Fibroblast of villous mesenchyme (primary cell): ENCODE measurements at places on chromosomes 7 and 10. TPM values are rescaled to one million over a fixed set of nuclear protein-coding genes. Genes with fewer than 3 reads are reported as not detected.
A peak's percentile ranks its signal among the peaks of the same experiment; 100 is the strongest.

- DNase-seq, result peak; percentile 70
These were observed 175.3 kb downstream of the JAZF1 start for GRCh38 chr7:28005075-28005846.

DNA sequence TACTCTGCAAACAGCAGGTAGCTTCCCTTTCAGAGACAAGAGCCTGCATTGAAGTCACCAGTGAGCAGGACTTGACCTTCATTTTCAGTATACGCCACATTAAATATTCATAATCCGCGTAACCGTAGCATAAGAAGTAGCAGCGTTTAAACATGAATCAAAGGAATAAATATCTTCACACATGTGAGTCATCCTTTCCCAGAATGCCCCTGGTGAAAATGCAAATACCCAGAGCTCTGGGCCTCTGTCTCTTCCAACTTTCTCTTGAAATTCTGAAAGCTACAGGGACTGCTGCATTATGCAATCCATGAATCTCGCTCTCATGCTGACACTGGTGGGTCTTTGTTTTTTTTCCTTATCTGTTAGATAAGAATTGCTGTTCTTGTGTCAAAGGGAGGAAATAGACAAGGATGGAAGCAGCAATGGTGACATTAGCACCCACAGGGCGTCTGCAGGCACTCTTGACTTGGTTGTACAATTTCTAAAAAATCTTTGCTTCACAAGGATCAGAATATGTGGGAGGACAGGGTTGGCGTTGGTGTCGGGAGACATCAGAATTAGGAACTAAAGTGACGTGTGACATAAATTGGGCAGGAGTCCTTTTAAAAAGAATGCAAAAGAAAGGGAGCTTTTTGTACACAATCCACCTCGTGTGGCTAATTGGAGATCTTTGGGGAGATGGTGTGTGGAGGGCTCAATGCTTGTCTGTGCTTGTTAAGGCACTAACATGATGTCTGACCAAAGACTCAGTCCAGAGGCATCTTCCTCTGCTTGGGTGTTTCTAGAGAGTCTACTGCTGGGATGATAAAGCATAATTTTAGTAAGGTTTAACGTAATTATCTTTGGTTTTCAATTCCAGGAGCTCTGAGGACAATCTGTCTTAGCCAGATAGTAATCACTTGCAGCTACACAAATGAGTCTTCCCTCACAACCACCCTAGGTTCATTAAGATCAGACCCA, 390.3 kb downstream of the KCNMA1 start:
- DNase-seq, result peak; percentile 83

DNA sequence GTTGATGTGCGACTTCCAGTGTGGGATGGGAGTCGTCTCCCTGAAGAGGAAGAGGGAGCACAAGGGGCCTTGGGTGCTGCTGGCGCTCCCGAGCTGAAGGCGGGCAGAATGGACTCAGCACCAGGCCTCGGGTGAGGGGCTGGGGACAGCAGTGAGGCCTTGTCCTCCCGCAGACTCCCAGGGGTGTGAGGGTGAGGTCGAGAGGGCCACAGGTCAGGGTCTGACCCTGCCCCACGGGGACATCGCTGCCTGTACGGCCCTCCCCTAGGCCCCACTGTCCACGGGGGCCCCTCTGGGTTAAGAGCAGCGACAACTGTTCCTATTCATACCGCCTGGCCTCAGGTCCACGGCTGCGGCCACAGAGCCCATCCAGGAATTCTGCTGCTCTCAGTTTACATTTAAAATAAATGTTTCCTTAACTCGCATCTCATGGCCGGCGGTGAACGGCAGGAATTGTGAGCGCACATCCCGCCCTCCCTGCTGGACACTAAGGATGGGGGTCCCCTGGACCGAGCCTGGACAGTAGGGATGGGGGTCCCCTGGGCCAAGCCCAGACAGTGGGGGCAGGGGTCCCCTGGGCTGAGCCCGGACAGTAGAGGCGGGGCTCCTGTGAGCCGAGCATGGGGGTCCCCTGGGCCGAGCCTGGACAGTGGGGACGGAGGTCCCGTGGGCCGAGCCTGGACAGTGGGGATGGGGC, 61.7 kb downstream of the PDGFA start:
- no peak for DNase-seq

- DNase-seq, result peak; percentile 50
These were observed 47.7 kb downstream of the LYZL2 start for GRCh38 chr10:30581779-30582380.

- DNase-seq, result no peak
These were observed 44.8 kb downstream of the PDGFA start for GRCh38 chr7:474605-475424.

DNA sequence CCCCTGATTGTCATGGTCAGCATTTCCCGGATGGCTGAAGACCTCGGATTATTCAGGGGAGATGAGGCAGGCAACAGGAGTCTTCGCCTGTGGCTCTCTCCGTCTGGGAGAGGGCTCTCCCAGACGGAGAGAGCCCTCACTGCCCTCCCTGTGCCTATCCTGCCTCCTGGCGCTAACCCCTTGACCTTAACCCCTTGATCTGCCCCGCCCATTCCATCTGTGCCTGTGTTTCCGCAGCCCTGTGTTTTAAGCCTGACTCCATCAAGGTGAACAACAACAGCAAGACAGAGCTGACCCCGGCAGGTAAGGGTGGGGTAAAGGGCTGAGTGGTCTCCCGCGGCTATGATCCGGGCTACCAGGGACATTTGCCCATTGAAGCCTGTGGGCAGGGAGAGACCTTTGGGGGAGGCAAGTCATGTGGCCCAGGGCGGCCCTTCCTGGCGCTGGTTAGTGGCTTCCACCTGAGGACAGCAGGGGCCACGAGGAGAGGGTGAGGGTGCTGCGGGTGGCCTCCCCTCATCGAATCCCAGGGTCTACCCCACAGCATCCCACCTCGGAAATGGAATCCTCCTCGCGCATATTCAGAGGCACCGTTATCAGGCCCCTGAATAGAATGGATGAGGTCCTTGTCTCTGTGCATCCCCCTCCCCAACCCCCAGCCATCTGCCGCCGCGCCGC, 4.2 kb upstream of the MUC12 start:
- DNase-seq, result no peak

Gene EBLN1
- not detected in 2 replicates for total RNA-seq

Gene TMEM140
- 3.5 and 5.2 TPM in 2 replicates for total RNA-seq

Gene RSU1
- 106 and 114 TPM in 2 replicates for total RNA-seq

Gene SLC39A12
- total RNA-seq, result not detected in 2 replicates
